ENCODE measurements at places on chromosomes 1 and 21.

DNA sequence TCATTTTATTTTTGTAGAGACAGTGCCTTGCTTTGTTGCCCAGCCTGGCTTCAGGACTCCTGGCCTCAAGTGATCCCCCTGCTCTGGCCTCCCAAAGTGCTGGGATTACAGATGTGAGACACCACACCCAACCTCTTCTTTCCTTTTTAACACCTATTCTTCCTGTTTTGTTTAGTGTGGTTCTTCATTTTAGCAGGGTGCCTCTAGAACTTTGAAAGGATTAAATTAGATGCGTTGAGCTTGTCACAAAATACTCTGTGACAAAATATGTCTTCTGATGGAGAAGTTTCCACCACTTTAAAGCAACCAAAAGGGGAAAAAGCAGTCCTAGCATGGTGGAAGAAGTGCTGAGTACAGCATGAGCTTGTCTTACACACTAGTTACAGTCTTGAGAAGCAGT lies 42.0 kb downstream of the CDC14A start:
- DNase-seq: no peak

- DNase-seq: no peak
Observed at GRCh38 chr1:226121049-226121586, 58.6 kb downstream of the H3-3A start.

DNA sequence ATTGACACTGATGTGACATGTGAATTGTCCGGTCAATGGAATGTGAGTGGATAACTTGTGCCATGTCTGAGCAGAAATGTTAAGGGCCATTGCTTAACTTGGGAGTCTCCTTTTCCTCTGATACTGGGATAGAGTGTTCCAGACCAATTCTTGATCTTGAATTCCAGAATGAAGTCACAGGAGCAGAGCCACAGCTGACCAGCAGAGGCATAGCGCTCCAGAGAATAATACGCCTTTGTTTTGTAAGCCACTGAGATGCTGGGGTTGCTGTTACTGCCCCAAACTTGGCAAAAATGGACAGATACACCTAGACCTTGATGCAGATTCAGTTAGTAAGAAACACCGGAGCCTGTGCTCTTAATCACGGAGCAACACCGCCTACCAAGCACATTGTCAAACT lies 6.3 kb downstream of the KCNJ6 start:
- no peak for DNase-seq

DNA sequence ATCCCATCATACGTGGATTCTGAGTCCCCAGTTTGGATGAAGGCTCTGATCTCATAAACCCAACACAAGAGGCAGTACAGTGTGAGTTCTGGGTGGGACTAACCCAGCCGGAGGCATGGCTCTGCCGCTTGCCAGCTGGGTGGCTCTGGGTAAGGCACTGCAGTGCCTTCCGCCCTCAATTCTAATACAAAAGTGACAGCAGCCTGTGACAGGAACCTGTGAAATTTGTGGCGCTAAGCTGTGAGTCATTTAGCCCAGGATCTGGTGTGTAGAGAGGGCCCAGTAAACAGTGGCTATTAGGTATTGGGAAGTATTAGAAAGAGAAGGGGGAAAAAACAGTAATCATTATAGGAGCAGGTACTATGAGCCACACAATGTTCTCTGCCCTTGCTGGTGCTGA lies 23.3 kb downstream of the HSPG2 start:
- DNase-seq: no peak

- no peak for DNase-seq
Observed at GRCh38 chr1:172148707-172149106, 271.8 kb upstream of the C1orf105 start.

GRCh38 chr1:53644496-53644895 lies 94.5 kb downstream of the GLIS1 start:
- DNase-seq: no peak

DNA sequence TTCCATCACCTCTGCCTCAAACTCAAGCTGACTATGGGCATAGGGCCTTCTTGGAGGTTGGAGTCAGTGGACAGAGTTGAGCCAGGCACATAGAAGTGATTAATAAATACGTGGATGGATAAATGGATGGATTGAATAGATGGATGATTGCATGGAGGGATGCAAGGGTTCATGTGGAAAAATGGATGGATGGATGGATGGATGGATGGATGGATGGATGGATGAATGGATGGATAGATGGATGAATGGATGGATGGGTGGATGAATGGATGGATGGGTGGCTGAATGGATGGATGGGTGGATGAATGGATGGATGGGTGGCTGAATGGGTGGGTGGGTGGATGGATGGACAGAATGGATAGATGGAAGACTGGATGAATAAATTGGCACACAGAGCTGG lies 40.1 kb upstream of the ZBTB40 start:
- no peak for DNase-seq

DNA sequence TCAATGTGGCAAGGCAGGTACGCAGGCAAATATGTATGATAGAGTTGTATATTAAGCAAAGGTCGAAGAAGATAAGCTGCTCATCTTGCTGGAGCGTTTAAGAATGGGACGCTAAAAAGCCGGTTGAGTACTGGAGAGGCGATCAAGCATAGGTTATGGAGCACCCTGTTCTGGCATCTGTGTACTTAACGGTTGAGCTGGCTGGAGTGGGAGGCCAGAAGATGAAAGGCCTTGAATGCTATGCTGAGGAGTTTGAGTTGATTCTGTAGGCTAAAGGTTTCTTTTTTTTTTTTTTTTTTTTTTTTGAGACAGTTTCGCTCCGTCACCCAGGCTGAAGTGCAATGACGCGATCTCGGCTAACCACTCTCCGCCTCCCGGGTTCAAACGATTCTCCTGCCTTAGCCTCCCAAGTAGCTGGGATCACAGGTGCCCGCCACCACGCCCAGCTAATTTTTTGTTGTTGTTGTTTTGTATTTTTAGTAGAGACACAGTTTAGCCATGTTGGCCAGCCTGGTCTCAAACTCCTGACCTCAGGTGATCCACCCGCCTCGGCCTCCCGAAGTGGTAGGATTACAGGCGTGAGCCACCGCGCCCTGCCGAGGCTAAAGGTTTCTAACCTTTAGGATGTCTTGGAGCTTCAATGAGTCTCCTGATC lies 850 bp upstream of the KHDC4 start:
- DNase-seq: no peak

DNA sequence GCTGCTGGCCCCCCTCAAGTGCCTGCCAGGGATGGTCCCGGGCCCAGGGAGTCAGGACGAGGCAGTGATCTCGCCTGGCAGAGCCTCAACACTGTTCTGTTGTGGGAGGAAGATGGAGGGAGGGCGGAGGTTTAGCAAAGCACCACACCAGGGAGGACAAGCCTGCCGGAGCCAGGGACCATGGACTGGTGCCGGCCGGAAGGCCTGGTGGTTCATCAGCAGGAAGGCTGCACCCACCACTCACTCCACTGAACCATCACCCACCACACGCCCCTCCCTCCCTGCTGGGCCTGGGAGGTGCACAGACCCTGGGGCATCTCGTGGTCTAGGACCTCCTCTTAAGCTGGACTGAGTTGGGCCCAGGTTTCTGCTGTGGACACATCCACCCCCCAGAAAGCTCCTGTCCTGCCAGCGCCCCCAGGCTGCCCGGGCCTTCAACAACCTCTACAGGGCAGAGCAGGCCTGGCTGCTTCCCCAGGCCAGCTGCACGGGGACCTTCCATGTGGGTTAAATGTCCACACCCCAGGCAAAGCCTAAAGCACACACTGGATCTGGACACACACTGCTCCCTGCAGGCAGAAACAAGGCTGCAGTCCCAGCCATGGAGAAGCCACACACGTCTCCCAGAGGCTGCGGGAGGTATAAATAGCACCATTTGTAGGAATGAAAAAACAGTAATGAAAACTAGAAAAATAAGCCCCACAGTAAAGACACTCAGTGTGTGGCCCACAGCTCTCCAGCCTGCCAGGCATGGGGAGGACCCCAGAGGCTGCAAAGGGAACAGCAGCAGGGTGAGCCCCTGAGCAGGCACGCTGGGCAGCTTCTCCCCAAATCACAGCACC lies 10.4 kb upstream of the TMEM240 start:
- no peak for DNase-seq

DNA sequence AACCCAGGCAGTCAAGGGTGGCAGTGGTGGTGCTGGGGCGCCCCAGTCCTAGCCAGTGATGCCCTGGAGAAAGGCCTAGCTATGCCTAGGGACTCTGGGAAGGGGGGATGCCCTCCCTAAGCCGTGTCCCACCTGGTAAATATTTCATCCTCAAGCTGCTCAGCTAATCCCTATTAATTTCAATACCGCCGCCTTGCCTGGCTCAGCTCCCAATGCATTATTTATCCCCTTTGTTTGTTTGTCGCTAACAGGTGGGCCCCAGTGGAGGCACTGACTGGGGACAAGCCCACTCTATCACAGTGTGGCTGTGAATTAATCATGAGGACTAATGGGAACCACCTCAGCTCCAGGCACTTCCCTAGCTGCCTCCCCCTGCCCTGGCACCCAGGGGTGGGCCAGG lies 22.5 kb downstream of the DMAP1 start:
- no peak for DNase-seq

All from effector CD4-positive, alpha-beta T cell (primary cell).